ENCODE measurements at places on chromosomes 2 and 18.
A peak's percentile ranks its signal among the peaks of the same experiment; 100 is the strongest.

- no peaks in the 10 kb centered on the region for H3K4me1 ChIP-seq
- H3K4me3 ChIP-seq, result no peak overlapping the region
- no peaks in the 10 kb centered on the region for H3K36me3 ChIP-seq
- no peak overlapping the region for H3K27ac ChIP-seq
- no peak for DNase-seq
Observed at GRCh38 chr18:53756610-53756972, 467.9 kb downstream of the MBD2 start.

DNA sequence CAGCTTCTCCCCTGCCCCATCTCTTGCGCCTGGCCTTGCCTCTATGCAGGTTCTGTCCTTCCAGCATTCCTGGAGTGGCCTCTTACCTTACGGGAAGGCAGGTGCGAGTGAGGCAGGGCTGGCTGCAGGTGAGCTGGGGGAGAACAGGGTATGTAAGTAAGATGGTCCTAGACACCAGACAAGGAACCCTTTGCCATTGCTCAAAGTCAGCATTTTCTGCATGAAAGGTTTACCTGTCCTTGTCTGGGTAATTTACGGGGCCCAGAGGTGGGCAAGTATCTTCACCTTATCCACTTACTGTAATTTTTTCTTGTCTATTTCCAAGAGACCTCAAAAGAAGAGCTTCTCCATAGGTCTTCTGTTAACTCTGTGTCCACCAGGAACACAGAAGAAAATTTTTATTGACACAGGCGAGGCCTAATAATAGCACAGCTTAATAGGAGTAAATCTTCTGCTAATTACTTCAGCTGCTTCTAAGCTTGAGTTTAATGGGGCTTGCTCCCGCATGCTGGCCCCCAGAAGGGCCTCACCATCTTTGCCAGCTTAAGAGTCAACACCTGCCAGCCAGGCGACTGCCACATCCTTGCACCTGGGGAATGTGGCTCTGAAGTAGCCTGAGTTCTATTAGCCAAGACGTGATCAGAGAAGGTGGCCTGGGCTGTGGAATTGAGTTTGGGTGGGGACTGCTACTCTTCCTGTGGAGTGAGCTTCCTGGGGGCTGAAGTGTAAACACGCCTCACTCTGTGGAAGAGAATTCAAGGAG lies 27.1 kb downstream of the PCARE start:
- peak; percentile 48 for DNase-seq
- H3K4me3 ChIP-seq, result no peak overlapping the region
- H3K4me1 ChIP-seq, result no peaks in the 10 kb centered on the region
- no peak overlapping the region for H3K27ac ChIP-seq
- no peaks in the 10 kb centered on the region for H3K36me3 ChIP-seq

DNA sequence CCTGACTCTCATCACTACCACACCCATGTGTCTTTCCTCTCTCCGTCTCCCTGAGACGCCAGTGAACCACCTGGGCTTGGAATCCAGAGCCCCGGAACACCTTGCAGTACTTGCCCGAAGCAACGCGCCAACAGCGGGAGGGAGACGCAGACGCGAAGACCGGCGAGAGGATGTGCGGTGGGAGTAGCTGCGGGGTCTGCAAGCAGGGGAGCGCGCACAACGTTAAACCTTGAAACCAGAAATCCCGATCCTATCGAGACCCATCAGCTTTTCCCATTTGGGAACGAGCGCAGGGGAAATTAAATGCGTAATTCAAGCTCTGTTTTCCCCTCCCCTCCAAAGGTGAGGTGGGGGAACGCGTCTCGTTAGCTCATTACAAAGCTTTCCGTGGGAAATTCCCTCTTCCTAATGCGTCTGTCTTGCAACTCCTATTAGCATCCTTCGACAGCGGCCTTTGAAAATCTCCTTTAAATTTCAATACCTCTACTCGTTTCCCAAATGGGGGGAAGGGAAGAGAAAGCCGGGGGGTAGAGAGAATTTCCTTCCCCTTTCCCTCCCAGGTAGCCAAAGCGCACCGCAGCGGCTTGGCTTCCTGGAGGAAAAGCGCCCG lies 421 bp upstream of the CNTNAP5 start:
- peaks cover 30% of the 10 kb centered on the region for H3K27me3 ChIP-seq
- DNase-seq, result no peak
- H3K27ac ChIP-seq, result no peak overlapping the region
- H3K36me3 ChIP-seq, result no peaks in the 10 kb centered on the region
- H3K4me3 ChIP-seq, result peak overlapping the region; percentile 20

- no peaks in the 10 kb centered on the region for H3K27me3 ChIP-seq
- H3K36me3 ChIP-seq, result no peaks in the 10 kb centered on the region
- H3K27ac ChIP-seq, result no peak overlapping the region
- no peak for DNase-seq
Observed at GRCh38 chr2:71496156-71496770, 42.9 kb downstream of the DYSF start.

- no peaks in the 10 kb centered on the region for H3K36me3 ChIP-seq
- no peaks in the 10 kb centered on the region for H3K4me1 ChIP-seq
- no peak for DNase-seq
- no peaks in the 10 kb centered on the region for H3K27me3 ChIP-seq
- H3K27ac ChIP-seq, result no peak overlapping the region
Observed at GRCh38 chr2:151927501-151928221, 99.4 kb upstream of the ARL5A start.

GRCh38 chr2:42129947-42130346 lies 39.2 kb upstream of the EML4 start:
- H3K27ac ChIP-seq, result no peak overlapping the region
- H3K4me1 ChIP-seq, result peaks cover 53% of the 10 kb centered on the region
- no peaks in the 10 kb centered on the region for H3K36me3 ChIP-seq
- no peak overlapping the region for H3K4me3 ChIP-seq
- H3K27me3 ChIP-seq, result no peaks in the 10 kb centered on the region

DNA sequence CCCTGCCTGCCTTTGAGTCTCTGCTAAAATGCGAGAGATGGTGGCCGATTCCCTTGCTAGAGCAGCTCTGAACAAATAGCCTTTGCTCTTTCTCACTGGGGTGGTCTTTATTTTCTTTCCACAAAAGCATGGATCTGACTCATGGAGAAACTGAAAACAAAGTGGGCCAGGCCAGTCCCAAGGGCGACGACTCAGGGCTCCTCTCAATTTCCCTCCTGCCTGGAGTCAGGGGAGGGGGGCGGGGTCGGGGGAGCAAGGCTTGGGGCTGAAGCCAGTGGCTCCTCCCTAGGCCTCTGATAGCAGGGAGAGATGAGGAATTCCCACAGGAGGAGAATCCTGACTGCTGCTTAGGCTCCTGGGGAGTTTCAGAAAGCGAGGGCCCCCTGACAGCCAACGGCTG lies 17.1 kb upstream of the IL1R2 start:
- no peak overlapping the region for H3K27ac ChIP-seq
- H3K4me3 ChIP-seq, result no peak overlapping the region
- H3K36me3 ChIP-seq, result no peaks in the 10 kb centered on the region
- DNase-seq, result no peak

GRCh38 chr2:218277921-218278320 lies 7.6 kb downstream of the PNKD start:
- no peak for DNase-seq
- H3K4me1 ChIP-seq, result peaks cover 23% of the 10 kb centered on the region
- peak overlapping the region; percentile 6 for H3K27ac ChIP-seq
- H3K27me3 ChIP-seq, result no peaks in the 10 kb centered on the region
- H3K36me3 ChIP-seq, result peaks cover 82% of the 10 kb centered on the region

DNA sequence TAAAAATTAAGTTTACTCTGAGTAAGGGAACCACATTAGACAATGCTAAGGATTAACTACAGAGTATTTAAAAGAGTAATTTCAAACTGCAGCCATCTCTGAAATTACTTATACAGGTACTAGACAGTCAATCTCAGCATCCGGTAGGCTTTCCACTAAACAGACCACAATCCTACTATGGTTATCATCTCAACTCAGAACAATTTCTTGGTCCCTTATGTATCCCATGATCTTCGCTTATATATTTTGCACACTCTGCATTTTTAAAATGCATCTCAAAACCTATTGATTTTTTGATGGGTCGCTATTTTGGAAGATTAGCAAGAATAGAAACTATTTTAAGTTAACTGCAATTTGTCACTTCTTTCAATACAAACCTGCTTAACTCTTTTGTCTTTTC lies 1.4 kb downstream of the PPP4R1 start:
- H3K27me3 ChIP-seq, result no peaks in the 10 kb centered on the region
- H3K4me3 ChIP-seq, result peak overlapping the region; percentile 98
- peak overlapping the region; percentile 99 for H3K27ac ChIP-seq
- no peaks in the 10 kb centered on the region for H3K36me3 ChIP-seq

- H3K27me3 ChIP-seq, result no peaks in the 10 kb centered on the region
- no peaks in the 10 kb centered on the region for H3K36me3 ChIP-seq
- H3K27ac ChIP-seq, result peak overlapping the region; percentile 46
- H3K4me1 ChIP-seq, result no peaks in the 10 kb centered on the region
- no peak overlapping the region for H3K4me3 ChIP-seq
Observed at GRCh38 chr2:7516484-7517063, 599.4 kb downstream of the RNF144A start.

DNA sequence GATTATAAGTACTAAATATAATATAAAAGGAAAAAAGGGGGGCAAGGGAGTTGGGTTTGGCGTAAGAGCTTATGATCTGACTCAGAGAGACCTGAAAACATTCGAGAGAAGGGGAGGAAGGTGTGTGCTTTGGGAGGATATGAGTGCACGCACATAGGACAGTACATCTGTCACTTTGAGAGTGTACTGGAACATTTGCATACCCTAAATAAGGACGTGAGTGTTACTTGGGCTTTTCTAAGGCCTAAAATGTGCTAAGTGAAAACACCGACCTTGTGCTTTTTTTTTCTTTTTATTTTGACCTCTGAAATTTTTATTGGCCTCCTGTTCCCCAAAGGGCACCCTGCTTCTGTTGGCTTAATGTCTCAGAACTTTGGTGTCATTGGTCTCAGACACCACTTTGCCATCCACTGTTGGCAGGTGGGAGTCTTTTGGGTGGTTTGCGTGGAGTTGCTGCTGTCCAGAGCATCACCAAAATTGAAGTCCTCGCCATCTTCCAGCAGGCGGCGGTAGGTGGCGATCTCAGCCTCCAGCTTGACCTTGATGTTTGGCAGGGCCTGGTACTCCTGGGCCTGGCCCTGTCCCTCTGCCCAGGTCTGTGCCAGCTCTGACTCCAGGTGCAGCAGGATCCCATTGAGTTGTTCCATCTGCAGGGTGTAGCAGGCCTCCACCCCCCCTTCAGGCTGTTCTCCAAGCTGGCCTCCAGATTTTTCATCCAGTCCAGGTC lies 57.7 kb downstream of the CD28 start:
- H3K4me3 ChIP-seq, result no peak overlapping the region
- H3K27me3 ChIP-seq, result no peaks in the 10 kb centered on the region
- H3K4me1 ChIP-seq, result no peaks in the 10 kb centered on the region
- H3K27ac ChIP-seq, result no peak overlapping the region
- no peaks in the 10 kb centered on the region for H3K36me3 ChIP-seq
- no peak for DNase-seq

DNA sequence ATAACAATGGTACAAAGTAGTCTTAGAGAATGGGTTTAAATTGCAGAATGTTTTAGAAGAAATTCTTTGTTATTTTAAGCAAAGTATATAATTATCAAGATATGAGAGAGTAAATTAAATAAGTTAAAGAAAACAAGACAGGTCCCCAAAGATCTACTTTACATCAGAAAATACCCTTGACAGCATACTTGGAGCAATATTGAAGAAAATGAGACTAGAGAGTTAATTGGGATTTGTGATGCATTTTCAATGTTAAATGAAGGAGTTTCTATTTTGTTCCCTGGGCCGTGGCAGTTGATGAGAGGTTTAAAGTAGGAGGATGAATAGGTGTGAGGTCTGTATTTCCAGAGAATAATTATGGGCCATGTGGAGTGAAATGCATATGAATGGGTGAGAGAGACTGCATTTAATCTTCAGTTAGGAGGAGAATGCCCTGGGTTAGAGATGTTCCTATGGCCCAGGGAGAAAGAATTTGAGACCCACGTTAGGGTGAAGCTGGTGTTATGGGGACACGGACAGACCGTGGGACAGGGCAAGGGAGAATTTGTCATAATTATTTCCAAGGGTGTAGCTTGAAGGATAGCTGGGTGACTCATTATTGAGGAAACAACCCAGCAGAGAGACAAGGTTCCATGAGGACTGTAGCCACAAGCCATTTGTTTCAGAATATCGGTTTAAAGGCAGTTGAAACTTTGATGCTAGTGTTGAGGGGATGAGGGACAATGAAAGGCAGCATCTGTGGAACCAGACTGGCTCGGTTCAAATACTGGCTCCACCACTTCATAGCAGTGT lies 22.7 kb downstream of the MGAT5 start:
- no peaks in the 10 kb centered on the region for H3K27me3 ChIP-seq
- H3K27ac ChIP-seq, result no peak overlapping the region
- DNase-seq, result no peak
- no peaks in the 10 kb centered on the region for H3K36me3 ChIP-seq
- H3K4me3 ChIP-seq, result no peak overlapping the region

GRCh38 chr2:44833171-44834069 lies 108.1 kb upstream of the SIX3 start:
- no peak overlapping the region for H3K4me3 ChIP-seq
- H3K27me3 ChIP-seq, result no peaks in the 10 kb centered on the region

- H3K4me3 ChIP-seq, result no peak overlapping the region
- no peak overlapping the region for H3K27ac ChIP-seq
- H3K4me1 ChIP-seq, result no peaks in the 10 kb centered on the region
- no peak for DNase-seq
- H3K36me3 ChIP-seq, result no peaks in the 10 kb centered on the region
Observed at GRCh38 chr2:200189964-200190363, 116.5 kb upstream of the SPATS2L start.

DNA sequence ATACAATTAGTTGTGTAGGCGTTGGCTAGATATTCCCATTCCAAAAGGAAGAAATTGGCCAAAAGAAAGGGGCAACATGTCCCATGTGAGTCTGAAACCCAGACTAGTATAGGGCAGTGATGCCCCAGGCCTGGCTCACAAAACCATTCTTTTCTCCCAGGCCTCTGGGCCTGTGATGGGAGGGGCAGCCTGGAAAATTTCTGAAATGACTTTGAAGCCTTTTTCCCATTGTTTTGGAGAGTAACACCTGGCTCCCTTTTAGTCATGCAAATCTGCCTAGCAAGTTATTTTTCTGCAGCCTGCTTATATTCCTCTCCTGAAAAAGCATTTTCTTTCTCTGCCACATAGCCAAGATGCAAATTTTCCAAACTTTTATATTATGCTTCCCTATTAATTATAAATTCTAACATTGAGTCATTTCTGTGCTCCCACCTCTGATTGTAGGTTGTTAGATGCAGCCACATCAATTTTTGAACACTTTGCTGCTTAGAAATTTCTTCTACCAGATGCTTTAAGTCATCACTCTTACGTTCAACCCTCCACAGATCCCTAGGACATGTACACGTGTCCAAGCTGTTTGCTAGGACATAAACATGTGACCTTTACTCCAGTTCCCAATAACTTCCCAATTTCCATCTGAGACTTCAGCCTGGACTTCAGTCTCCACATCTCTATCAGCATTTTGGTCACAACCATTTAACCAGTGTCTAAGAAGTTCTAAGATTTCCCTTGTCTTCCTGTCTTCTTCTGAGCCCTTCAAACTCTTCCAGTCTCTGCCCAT lies 76.1 kb upstream of the MC4R start:
- no peak overlapping the region for H3K4me3 ChIP-seq
- no peak for DNase-seq
- H3K4me1 ChIP-seq, result no peaks in the 10 kb centered on the region
- H3K27ac ChIP-seq, result no peak overlapping the region
- no peaks in the 10 kb centered on the region for H3K36me3 ChIP-seq
- no peaks in the 10 kb centered on the region for H3K27me3 ChIP-seq
